ENCODE measurements at places on chromosomes 6 and 20.

GRCh38 chr6:16095180-16095579 is 33.7 kb upstream of the MYLIP start:
- DNase-seq = no peak

GRCh38 chr20:50229156-50229607 is 38.6 kb downstream of the CEBPB start:
- DNase-seq = no peak

DNA sequence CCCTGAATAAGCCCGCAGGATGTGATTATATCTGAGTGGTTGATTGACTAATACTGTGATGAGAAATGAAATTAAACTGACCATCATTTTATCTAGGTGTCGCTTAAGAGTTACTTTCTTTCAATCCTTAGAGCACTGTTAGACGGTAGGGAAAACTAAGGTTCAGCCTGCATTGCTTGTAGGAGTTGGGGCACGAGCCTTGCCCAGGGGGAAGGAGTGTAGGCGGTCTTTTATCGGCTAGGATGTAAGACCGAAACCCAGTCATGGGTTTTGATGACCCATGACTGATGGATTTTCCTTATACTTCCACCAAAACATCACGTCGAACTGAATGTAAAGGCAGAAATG is 392 bp upstream of the TASP1 start:
- DNase-seq = no peak

DNA sequence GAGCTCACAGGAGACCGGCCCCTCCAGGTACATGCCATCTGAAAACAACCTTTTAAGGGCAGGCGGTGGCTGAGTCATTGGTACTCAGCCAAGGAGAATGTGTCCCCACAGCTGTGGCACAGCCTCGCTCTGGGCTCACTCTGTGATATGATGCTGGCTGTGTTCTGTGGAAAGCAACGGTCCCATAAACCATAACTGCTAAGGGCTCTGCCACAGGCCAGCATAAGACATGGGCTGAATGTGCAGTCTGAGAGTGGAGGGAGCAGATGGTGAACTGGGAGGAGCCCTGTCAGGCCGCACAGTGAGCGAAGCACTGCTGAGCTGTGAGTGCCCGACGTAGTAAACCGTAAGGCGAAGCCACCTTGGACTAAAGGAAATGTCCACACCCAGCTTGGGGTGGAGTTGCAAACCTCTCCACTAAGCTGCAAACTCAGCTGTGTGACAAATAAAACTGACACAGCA is 375.8 kb downstream of the THBS2 start:
- DNase-seq = no peak

GRCh38 chr20:23917024-23917725 is 37.6 kb upstream of the CST5 start:
- DNase-seq = no peak

GRCh38 chr6:74605922-74606581 is 599.8 kb downstream of the COL12A1 start:
- DNase-seq = no peak

DNA sequence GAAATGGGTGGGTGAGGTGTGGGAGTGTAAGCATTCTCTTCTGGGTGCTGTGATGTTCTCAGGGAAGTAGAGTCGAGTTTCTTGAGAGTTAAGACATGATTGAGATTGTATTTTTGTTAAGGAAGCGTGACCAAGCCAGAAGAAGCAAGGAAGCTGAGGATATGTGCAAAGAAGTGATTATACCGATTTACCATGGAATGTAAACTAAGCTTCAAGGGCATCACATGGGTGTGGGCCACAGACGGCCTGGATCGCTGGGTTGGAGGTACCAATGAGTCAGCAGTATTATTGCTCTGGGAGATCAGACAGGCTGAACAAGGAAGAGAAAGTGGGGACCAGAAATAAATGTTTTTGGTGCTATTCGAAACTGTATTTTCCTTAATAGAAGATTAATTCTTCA is 184.1 kb upstream of the GMDS start:
- DNase-seq = no peak

- DNase-seq = no peak
Observed at GRCh38 chr6:74936886-74937285, 269.0 kb downstream of the COL12A1 start.

DNA sequence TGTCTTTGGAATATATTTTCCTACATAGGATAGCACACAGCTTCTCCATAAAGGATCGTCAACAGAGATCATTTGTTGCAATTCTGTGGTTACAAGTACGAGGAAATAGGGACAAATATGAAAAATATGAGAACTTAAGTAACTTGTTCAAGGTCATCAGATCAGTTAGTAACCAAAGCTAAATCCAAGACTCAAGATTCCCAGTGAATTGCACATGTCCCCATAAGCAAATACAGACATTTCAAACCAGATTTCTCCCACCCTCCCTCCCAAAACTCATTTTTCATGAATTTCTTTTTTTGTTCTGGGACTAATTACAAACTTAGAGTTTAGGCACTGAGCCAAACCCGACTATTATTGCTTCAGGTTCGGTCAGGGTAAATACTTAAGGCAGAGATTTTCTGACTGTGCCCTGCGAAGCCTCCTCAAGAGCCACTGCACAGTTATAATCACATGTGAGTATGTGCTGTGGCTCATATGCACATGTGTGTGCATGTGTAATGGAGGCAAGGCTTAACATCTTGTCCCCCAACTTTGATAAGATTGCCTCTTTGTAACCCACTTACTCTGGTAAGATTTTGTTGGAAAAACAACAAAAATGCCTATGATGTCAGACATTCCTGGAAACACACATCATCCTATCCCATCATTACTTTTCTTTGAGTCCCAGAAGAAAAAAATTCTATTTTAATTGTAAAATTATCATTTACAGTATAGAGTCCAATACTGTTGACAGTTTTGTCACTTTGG is 216.2 kb downstream of the CD83 start:
- no peak for DNase-seq

DNA sequence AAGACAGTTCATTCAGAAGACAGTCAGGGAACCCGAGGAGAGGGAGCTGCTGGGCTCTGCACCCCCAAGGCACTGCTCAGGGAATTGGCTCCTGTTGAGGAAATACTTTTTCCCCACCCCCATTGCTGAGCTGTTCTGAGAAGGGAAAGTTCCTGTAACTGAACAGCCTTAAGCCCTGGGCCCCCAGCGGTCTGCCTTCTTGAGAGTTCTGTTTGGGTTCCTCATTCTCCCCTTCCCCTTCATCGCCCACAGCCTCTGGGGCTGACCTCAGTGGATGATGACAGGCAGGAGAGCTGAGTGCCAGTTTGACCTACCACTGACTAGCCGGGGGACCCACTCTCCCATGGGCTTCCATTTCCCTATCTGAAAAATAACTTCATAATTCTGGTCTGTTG is 10.7 kb downstream of the HCK start:
- no peak for DNase-seq

- no peak for DNase-seq
Observed at GRCh38 chr20:46674253-46675083, 14.8 kb downstream of the TP53RK start.

DNA sequence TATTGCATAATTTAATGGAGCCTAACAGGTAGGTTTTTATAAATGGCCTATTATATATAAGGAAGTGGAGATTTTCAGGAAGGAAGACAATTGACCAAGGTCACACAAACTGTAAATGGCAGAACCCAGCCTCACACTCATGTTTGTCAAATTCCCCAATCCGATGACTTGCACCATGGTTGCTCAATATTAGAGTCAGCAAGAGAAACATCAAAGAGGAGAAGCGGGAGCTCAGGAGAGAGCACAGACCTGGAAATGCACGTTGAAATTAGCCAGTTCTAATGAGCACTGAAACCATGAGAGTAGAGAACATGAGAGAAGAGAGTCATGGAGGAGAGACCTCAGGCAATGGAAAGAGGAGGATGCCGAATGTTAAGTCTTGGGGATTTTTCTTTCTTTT is 13.5 kb upstream of the MLIP start:
- no peak for DNase-seq
